ENCODE measurements at places on chromosomes 12 and 14. TPM values are rescaled to one million over a fixed set of nuclear protein-coding genes. Genes with fewer than 3 reads are reported as not detected.

DNA sequence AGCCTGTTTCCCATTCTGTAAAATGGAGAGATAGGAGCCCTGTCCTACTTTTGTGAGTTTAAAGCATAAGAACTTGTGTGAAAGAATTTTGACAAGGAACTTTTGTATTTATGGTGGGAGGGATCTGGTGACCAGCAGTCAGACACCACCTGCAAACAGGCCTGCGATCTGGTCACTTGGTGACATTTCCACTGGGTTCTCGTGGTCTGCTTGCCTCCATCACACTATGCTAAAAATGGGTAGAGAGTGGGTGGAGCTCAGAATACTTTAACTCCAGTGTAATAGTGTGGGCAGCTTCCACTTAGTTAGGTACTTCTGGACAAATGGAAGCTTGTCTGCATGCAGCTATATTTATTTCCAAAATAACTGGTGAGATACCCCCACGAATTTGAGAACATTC, 26.5 kb upstream of the PLXNC1 start:
- H3K36me3 ChIP-seq, result peaks cover 3% of the 10 kb centered on the region
- no peaks in the 10 kb centered on the region for H3K27me3 ChIP-seq
- peaks cover 46% of the 10 kb centered on the region for H3K4me1 ChIP-seq
- no peak for DNase-seq

GRCh38 chr14:26394150-26394810, 203.6 kb downstream of the NOVA1 start:
- no peak for DNase-seq
- no peaks in the 10 kb centered on the region for H3K4me1 ChIP-seq
- H3K27me3 ChIP-seq, result no peaks in the 10 kb centered on the region
- no peak overlapping the region for H3K27ac ChIP-seq
- H3K4me3 ChIP-seq, result no peak overlapping the region
- no peaks in the 10 kb centered on the region for H3K36me3 ChIP-seq

GRCh38 chr14:106605548-106606448, 1079.4 kb downstream of the TMEM121 start:
- no peak overlapping the region for H3K4me3 ChIP-seq
- H3K27ac ChIP-seq, result no peak overlapping the region
- peak; percentile 82 for DNase-seq
- H3K4me1 ChIP-seq, result peaks cover 11% of the 10 kb centered on the region

- H3K36me3 ChIP-seq, result no peaks in the 10 kb centered on the region
- no peak overlapping the region for H3K4me3 ChIP-seq
- H3K27me3 ChIP-seq, result no peaks in the 10 kb centered on the region
- DNase-seq, result no peak
- H3K4me1 ChIP-seq, result no peaks in the 10 kb centered on the region
- H3K27ac ChIP-seq, result no peak overlapping the region
Observed at GRCh38 chr14:79896009-79896408, 315.3 kb downstream of the DIO2 start.

DNA sequence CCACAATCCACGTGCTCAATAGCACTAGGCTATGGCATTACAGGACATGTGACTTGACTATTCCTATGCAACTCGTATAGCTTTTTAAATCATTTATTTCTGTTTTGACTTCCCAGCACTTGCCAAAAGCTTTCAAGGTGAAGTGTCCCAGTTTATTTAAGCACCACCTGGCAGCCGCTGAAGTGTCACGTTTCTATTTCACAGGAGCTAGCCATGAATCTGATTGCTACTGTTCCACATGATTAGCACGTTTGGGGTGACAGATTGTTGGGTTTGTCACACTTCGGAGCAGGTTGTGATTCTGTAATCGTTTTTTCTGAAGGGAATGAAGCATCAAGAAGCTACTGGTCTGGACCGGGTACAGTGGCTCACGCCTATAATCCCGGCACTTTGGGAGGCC, 39.9 kb upstream of the BICDL1 start:
- H3K4me1 ChIP-seq, result no peaks in the 10 kb centered on the region
- no peaks in the 10 kb centered on the region for H3K36me3 ChIP-seq
- H3K4me3 ChIP-seq, result no peak overlapping the region
- H3K27me3 ChIP-seq, result peaks cover 2% of the 10 kb centered on the region

DNA sequence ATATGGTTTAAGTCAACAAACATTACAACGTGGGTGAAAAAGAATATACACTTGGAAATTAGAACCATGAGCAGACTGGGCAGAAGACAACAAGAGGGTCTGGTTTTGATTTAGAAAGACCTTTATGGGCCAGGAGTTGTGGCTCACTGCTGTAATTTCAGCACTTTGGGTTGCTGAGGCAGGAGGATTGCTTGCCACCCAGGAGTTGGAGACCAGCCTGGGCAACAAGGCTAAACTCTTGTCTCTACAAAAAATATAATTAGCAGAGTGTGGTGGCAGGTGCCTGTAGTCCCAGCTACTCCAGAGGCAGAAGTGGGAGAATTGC, 2.7 kb upstream of the NFKBIA start:
- peaks cover 35% of the 10 kb centered on the region for H3K4me1 ChIP-seq
- H3K36me3 ChIP-seq, result peaks cover 17% of the 10 kb centered on the region
- no peak overlapping the region for H3K4me3 ChIP-seq
- DNase-seq, result no peak
- H3K27me3 ChIP-seq, result no peaks in the 10 kb centered on the region

DNA sequence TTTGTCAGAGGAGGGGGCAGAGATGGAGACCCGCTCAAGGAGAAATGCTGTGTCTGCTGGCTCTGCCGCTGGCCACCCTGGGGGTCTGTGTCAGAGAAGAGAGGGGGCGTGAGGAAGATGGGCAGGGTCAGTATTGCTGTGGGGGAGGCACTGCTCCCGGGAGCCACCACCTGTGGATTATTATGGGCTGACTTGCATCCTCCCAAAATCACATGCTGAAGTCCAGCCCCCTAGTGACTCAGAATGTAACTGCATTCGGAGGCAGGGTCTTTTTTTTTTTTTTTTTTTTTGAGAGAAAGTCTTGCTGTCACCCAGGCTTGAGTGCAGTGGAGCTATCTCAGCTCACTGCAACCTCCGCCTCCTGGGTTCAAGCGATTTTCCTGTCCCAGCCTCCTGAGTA, 12.3 kb downstream of the ABCD4 start:
- peaks cover 24% of the 10 kb centered on the region for H3K36me3 ChIP-seq
- H3K4me3 ChIP-seq, result no peak overlapping the region
- no peak overlapping the region for H3K27ac ChIP-seq

DNA sequence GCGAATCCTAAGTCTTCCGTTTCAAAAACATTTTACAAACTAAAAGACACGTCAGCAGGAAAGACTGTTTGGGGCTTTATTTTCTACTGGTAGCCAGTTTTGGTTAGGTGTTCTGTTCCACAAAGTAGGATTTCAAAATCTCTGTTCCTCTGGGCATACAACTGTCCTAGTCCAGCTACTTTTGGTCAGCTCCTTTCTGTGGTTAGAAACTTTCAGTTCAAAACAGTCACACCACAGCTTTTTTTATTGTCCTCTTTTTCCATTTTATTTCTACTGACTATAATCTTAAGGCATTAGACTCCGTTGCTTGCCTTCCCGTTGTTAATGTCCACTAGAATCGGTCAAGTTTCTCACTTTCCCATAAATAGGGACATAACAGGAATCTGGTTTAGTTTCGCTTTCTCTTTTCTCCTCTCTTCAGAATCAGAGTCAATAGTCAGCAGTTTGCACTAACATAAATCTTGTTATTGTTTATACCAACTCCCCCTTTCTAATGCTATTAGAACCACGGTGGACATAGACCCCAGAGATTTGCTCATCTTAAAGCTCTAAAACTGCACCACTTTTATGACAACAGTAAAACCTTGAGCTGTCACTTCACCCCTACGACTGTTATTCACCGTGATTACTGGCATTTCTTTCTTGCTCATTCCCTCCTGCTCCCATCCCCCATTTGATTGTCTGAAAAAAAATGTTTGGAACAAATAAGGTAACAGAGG, 41.5 kb upstream of the NPAS3 start:
- DNase-seq, result no peak
- H3K27ac ChIP-seq, result no peak overlapping the region
- H3K4me1 ChIP-seq, result peaks cover 6% of the 10 kb centered on the region
- H3K27me3 ChIP-seq, result no peaks in the 10 kb centered on the region

- no peaks in the 10 kb centered on the region for H3K4me1 ChIP-seq
- H3K4me3 ChIP-seq, result no peak overlapping the region
- no peak for DNase-seq
- no peaks in the 10 kb centered on the region for H3K36me3 ChIP-seq
- H3K27me3 ChIP-seq, result peaks cover 6% of the 10 kb centered on the region
Observed at GRCh38 chr14:76227450-76228050, 75.8 kb downstream of the GPATCH2L start.

Gene IQSEC3
- total RNA-seq, result 0.10 TPM

Gene TPCN1
- total RNA-seq, result 18.3 TPM

Gene ZC2HC1C
- total RNA-seq, result 2.0 TPM
